ENCODE measurements at places on chromosomes 2 and 18. TPM values are rescaled to one million over a fixed set of nuclear protein-coding genes. Genes with fewer than 3 reads are reported as not detected.

CXCR4 gene
- total RNA-seq = 1.3 TPM

GRCh38 chr2:207423886-207424285, 105.9 kb upstream of the CREB1 start:
- no peak overlapping the region for H3K27ac ChIP-seq
- H3K36me3 ChIP-seq = no peaks in the 10 kb centered on the region
- no peaks in the 10 kb centered on the region for H3K4me1 ChIP-seq
- no peak overlapping the region for H3K4me3 ChIP-seq

DNA sequence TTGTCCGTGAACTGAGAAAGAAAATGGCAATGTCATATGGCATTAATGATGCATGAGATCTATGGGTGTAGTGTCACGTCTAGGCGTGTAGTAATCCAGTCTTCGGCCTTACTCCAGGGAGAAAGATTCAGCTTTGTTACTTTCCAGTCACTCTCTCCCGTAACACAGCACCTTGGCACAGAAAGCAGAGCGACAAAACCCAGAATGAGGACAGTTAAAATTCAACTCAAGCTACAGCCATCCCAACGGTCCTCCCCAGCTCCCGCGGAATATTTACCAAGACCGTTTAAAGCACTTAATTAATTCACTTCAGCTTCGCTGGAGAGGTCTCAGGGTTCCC, 797 bp upstream of the CRIM1 start:
- no peaks in the 10 kb centered on the region for H3K27me3 ChIP-seq
- DNase-seq = no peak

DNA sequence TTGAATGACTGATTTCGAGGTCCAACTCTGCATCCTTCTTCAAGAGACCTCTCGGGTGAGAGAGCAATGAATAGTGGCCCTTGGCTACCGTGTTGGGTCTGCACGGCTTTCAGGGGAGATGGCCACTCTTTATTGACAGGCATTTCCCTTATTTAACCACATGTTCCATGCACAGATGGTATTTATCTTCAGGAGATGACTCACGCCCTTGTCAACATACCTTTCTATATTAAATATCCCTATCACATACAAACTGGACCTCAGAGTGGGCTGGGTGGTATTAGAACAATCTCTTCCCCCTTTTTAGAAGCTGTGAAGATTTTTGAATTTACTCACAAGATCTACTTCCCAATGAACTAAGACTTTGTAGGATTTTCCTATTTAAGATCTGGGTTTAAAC, 109.6 kb upstream of the CDC42EP3 start:
- no peak overlapping the region for H3K4me3 ChIP-seq
- DNase-seq = no peak
- H3K36me3 ChIP-seq = no peaks in the 10 kb centered on the region

DNA sequence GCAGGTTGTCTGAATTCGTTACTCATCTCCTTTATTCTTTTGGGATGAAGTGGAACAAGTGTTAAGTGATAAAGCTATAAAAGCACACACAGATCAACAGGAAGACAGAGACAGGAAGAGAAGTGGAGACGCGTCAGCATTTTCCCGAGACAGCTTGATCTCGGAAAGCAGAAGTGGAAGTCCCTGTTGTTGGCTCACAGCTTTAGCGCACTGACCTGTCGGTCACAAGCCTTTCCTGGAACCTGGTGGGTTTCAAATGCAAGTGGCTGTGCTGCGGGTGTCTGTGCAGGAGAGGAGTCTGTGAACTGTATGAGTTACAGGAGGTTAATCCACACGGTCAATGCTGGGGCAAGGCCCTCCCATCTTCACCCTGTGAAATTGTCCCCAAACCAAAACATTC, 116.6 kb upstream of the PELI1 start:
- H3K36me3 ChIP-seq = no peaks in the 10 kb centered on the region
- H3K4me1 ChIP-seq = no peaks in the 10 kb centered on the region
- no peak for DNase-seq

DNA sequence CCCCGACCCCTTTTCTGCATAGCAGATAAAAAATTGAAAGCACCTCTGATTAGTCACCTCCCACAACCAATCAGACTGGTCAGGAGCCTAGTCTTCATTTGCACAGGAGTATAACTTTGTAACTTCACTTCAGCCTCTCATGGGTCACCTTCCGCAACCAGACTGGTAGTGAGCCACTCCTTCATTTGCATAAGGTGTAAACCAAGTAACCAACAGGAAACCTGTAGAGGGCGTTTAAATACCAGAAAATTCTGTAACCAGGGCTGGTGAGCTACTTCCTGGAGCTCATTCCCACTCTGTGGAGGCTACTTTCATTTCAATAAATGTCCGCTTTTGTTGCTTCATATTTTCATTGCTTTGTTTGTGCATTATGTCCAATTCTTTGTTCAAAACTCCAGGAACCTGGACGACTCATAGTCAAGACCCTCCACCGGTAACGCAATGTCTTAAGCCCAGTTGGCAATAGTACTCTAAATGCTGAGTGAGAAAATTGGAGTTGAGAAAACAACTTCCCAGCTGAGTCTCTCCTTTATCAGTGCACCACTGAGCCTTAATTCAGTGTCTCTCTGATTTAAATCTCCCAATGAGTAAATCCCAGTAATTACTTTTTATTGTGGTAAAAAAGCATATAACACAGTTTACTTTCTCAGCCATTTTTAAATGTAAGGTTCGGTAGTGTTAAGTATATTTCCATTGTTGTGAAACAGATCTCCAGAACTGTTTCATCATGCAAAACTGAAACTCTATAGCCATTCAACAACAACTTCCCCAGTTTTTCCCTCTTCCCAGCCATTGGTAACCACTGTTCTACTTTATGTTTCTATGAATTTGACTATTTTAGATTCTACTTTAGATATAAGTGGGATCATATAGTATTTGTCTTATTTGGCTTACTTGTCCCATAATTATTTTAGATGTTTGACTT, 392.7 kb upstream of the SLC8A1 start:
- H3K27ac ChIP-seq = no peak overlapping the region
- H3K4me3 ChIP-seq = no peak overlapping the region
- DNase-seq = no peak
- no peaks in the 10 kb centered on the region for H3K36me3 ChIP-seq

DNA sequence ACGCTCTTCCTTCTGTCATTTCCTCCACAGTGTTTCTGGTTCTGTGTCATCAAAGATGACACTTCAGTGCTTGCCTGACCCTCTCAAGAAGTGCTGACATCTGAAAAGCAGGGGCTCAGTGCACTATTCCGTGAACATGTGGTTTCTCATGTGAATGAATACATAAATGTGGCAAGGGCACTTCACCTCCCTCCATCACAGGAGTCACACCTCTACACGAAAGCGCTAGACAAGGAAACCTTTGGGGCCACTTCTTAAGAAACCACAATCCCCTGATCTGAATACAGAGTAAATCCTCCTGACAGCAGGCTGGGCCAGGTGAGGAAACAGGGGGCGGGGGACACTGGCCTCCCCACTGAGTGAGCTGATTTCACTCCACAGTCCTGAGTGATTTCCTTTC, 145.8 kb upstream of the ACAA2 start:
- H3K27ac ChIP-seq = no peak overlapping the region
- no peak overlapping the region for H3K4me3 ChIP-seq
- no peaks in the 10 kb centered on the region for H3K4me1 ChIP-seq
- DNase-seq = no peak
- no peaks in the 10 kb centered on the region for H3K27me3 ChIP-seq

HNMT gene
- not detected for total RNA-seq

GKN1 gene
- total RNA-seq = not detected

DNA sequence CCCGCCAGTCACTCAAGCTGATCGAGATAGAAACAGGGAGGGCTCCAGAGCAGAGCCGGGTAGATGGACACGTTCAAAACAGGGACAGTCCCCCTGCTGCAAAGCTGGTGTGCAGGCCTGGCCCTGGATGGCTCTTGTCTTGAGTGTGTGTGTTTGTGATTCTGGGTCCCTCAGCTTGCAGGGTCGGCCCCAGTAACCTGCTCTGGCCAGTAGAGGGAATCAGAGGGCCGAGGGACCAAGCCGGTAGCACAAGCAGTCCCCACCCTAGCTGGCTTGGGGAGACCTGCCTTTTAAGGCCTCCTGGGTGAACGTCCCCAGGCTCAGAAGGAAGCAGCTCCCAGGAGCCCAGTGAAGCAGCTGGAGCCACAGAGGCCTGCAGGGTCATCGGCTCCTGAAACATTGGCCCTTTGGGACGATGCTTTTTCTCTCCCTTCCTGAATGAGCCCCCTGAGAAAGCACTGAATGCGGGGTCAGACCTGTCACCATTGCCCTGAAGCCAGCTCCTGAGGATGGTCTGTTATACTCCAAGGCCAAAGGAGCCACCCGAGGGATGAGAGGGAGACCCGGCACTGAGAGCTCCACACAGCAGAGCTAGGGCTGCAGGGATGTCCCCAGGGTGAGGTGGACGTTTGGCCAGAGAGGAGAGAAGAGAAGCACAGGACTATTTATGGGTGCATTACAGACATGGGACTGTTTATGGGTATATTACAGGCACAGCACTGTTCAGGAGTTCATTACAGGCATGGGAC, 15.4 kb upstream of the MLPH start:
- peaks cover 24% of the 10 kb centered on the region for H3K4me1 ChIP-seq
- no peaks in the 10 kb centered on the region for H3K36me3 ChIP-seq
- no peaks in the 10 kb centered on the region for H3K27me3 ChIP-seq
- peak; percentile 51 for DNase-seq

ZNF804A gene
- total RNA-seq = 0.61 TPM

DNA sequence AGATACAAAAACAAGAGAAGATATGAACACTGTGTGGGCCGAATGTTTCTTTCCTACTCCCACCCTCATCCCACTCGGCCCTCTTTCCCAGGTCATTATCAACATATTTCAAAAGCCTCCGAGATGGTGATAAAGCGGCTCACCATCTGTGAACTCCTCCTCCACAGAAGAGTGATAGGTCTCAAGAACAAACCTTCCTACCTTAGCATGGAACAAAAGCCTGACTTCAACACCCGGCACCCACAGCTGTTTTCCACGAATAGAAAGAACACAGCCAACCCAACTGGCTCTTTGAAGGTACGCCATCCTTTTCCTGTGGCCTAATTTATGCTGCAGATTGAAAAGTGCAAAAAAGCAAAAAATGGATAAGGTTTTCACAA, 28.8 kb downstream of the BCL2 start:
- no peak overlapping the region for H3K27ac ChIP-seq
- H3K4me3 ChIP-seq = no peak overlapping the region
- peaks cover 14% of the 10 kb centered on the region for H3K27me3 ChIP-seq
- no peaks in the 10 kb centered on the region for H3K4me1 ChIP-seq

BMP10 gene
- not detected for total RNA-seq

DNA sequence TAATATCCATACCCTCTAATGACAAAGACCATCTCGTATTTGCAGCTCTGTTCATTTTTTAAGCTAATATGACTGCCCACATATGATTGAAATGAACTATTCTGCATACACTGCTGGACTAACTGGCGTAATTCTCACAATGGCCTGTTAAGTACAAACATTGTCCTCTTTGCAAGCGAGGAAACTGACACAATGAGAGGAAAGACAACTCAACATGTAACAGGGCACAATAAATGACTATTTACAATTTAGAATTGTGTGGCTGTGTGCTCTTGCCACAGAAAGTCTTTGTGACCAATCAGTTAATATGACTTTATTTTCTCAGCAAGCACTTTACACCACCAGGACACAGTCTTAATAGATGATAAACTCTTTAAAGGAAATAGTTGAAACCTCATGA, 498.0 kb downstream of the CNTNAP5 start:
- H3K27me3 ChIP-seq = no peaks in the 10 kb centered on the region
- H3K27ac ChIP-seq = no peak overlapping the region
- DNase-seq = no peak
- H3K36me3 ChIP-seq = no peaks in the 10 kb centered on the region

DNA sequence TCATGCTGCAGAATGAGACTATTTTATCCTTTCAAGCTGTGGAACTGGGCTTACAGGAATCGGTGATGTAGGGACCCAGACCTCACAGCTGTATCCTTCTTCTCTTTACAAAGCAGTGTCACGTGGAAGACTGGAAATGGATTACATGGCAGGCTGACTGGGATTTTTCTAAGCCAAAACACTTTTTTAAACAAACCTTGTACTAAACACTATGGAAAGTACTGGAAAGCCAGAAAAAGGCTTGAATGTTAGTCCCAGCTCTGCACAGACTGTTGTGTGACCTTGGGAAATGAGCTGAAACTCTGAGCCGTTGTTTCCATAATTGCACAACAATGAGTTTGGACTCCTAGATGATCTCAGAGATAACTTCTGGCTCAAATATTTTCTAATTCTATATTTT, 7.6 kb upstream of the ADAM23 start:
- H3K36me3 ChIP-seq = no peaks in the 10 kb centered on the region
- no peaks in the 10 kb centered on the region for H3K27me3 ChIP-seq
- DNase-seq = no peak
- no peak overlapping the region for H3K4me3 ChIP-seq
